ENCODE measurements at places on chromosomes 11 and 22.

DNA sequence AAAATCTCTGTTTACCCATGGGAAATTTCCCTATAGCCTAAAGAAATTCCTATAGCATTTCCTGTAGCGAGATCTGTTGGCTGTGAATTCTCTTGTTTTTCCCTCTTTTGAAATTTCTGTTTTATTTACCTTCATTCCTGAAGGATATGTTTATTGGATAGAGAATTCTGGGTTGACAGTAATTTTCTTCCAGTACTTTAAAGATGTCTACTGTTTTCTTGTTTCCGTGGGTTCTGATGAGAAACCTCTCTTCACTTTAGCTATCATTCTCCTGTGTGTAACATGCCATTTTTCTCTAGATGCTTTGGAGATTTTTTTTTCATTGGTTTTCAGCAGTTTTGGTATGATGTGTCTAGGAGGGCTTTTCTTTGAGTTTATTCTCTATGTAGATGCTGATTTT is 77.5 kb upstream of the SORL1-AS1 start:
- DNase-seq: no peak

GRCh38 chr11:20342347-20343141 is 21.0 kb upstream of the HTATIP2 start:
- no peak for DNase-seq

DNA sequence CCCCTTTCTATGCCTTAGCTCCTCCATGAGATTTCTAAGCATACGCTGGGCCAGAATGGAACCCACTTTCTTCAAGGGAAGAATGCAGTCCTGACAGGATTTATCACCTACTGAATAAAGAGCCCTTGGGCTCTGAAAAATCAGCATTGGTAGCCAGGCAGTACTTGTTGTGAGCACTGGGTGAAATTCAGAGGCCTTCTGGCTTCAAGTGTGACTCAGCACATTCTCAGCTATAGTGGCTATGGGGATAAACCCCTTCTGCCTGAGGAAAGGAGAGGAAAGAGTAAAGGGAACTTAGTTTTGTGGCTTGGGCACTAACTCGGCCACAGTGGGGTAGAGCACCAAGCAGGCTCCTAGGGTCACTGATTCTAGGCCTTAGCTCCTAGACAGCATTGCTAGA is 574.8 kb downstream of the JRKL start:
- no peak for DNase-seq

DNA sequence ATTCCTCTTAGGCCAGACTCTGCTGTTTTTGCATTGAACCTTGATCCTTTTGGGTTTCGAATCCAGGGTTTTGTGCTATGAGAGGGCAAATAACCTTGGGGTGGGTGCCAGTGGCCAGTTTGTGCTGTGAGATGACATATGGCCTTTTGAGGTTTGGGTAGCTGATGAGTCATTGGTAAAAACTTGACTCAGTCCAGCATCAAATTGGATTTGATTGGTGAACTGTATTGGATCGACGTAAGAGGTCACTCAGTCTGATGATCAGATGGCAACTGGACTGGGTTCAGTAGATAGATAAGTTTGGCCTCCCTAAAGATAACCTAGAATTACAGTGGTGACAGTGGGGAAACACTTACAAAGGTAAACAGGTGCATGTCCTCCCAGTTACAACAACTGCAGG is 41.0 kb upstream of the XKR3 start:
- no peak for DNase-seq

DNA sequence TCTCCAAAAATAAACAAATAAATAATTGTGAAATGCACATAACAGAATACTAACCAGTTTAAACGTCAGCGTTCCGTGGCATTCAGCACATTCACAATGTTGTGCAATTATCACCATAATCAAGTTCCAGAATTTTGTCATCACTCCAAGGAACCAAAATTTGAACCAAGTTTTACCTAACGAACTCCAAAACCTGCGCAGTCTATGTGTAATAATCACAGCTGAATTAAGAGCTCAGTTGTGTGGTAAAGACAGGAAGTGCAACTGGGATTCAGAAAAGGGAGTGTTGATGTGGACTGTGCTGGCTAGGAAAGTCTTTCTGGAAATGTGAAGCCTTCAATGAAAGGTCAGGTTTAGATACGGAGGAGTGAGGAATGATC is 5.4 kb upstream of the MCAM start:
- no peak for DNase-seq

- DNase-seq: no peak
Measured at GRCh38 chr11:12157241-12157661, 46.9 kb downstream of the MICAL2 start.

- DNase-seq: no peak
Measured at GRCh38 chr22:38753948-38754750, 1.6 kb downstream of the SUN2 start.

DNA sequence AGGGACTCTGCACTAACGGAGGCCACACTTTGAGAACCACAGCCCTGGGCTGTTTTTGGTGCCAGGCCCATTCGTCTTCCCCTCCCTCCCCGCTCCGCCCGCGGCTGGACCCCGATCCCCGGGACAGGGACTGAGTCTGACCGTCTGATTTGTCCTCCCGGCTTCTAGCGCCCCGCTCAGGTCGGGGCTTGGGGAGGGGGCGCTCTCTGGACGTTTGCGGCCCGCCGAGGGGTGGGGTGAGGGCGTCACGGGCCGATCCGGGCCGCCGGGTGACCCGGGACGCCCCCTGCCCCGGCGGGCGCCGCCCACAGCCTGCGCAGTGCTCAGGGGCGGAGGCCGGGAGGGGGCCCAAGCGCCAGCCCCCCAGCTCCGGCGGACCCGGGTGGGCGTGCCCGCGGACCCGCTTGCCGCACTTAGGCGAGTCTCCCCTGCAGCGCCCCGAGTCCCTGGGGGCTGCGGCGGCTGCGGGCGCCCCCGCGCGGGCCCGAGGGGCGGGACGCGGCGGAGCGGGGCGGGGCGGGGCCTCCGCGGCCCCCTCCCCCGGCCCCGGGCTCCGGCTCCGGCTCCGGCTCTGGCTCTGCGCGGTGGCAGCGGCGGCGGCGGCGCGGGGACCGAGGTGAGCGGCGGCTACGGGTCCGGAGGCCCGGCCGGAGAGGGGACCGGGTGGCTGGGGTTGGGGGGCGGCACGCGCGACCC is 33.7 kb upstream of the PRR5 start:
- DNase-seq: no peak

GRCh38 chr22:49622241-49623105 is 205.2 kb downstream of the BRD1 start:
- DNase-seq: no peak

GRCh38 chr11:73017024-73017751 is 124.9 kb downstream of the FCHSD2 start:
- no peak for DNase-seq

DNA sequence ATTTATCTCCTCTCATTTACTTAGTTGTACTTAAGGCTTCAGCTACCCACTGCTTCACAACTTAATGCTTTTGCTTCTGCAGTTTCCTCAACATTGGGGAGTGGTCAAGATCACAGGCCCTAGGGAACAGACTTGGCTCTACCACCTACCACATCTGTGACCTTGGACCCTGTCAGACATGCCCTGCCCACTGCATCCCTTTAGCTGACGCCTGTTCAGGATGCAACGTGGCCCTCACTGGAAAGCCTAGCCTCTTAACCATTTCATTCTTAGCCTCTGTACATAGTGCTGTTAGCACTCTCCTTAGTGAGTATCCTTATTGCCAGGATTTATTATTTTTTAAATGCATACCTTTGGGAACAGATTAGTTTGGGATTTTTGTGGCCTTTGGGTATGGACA is 34.4 kb downstream of the TNRC6B start:
- no peak for DNase-seq

DNA sequence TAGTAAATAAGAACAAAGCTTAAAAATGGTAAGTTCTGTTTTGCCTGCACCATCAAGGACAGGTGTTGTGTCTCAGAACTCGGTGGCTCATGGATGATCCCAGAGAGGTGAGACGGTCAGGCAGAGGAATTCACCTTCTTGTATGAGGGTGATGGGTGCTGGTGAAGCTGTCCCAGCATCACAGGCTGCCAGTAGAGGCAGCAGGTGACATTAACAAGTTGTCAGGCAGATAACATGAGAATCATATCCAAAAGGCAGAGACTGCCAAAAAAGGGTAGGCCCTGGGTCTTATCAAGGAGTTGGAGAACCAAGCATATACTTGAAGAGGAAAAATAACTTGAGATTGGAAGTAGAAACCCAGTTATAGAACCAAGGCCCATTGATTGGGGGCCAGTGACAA is 437.8 kb downstream of the DYNC2H1 start:
- no peak for DNase-seq

DNA sequence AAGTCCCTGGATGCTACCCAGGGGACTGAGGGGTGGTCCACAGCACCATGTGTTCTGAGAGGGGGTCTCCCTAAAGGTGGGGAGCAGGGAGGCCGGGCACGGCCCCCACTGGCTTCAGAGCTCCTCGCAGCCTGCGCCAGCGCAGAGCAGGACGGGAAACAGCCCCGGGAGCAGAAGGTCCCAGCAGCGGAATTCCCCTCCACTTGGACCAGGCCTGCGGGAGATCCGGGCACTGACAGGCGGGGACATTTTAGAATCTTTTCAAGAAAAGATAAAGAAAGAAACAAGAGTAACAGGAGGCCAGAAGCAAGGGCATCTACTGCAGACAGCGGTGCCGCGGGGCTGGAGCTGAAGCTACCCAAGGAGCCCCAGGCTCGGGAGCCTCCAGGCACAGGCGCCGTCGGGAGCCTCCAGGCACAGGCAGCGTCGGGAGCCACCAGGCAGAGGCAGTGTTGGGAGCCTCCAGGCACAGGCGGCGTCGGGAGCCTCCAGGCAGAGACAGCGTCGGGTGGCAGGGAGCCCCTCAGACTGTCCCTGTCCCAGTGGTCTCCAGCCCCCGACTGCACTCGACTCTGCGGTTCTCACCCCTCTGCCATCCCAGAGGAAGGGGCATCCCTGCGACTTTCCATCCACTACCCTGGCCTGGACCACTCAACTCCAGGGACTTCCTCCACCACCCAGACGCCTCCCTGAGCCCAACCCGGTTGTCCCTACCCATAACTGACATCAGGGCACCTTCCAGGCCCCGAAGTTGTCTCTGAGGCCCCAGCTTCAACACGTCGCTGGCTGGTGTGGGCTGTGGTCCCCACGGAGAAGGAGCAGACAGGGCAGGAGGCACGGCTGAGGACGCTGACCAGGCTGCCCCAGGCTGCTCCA is 211.1 kb downstream of the BRD1 start:
- no peak for DNase-seq

GRCh38 chr11:99766811-99767210 is 746.1 kb downstream of the CNTN5 start:
- DNase-seq: no peak

DNA sequence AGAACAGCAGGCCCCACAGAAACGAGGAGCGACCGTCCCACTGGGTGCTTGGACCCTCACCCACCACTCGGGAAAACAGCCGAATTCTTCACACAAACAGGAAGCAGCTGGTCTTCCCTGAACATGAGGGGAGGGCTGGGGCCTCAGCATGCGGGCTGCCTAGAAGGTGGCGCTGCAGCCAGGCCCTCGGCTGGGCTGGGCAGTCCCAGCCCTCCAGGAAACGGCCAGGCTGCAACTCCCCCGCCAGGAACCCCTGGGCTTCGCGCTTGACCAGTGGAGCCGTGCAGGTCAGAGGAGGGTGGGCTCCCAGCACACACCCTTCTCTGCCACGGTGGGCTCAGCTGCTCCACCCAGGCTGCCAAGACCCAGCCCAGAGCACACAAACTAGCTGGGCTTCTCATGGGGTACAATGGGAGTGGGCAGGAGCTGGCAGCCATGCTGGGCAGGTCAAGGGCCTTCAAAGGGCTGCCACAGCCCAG is 29.6 kb downstream of the IGF2 start:
- no peak for DNase-seq

DNA sequence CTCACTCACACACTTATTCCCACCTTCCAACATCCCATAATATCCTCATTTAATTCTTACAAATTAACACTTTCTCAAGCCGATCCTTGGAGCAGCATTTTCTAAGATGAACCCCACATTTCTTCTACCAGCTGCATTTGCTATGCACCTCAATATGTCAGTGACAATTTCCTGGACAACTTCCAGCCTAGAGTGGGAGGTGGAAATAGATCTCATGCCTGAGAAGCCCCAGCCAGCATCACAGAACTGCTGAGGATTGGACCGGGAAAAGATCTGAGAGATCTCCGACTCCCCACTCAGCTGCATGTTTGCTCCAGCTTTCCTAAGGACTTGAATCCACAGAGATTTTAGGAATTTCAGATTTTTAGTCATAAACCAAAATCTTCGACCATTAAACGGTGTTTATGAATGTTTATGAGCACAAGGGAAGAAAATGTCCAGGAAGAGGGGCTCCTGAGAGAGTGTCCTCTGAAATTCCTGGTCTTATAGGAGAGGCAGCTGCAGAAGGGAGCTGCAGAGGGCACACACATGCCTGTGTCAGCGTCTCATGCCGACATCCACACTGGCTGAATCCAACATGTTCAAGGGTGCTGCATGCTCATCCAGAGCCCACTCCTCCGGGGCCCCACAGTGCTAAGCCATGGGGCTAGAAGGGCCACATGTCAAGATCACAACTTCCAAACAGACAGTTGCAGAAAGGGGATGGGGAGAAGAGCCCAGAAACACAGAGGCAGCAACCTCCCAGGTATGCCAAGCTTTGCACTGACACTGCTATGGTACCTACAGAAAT is 68.6 kb downstream of the MICAL3 start:
- no peak for DNase-seq

GRCh38 chr11:3853899-3854659 is 1.4 kb upstream of the STIM1 start:
- no peak for DNase-seq

Measured in stimulated activated CD8-positive, alpha-beta memory T cell treated with anti-CD3 and anti-CD28 coated beads, Interleukin-7, amount 100 ng/mL, for 1 hour (primary cell).